T-helper 22 cell (primary cell): ENCODE measurements at places on chromosomes 1 and 21.

DNA sequence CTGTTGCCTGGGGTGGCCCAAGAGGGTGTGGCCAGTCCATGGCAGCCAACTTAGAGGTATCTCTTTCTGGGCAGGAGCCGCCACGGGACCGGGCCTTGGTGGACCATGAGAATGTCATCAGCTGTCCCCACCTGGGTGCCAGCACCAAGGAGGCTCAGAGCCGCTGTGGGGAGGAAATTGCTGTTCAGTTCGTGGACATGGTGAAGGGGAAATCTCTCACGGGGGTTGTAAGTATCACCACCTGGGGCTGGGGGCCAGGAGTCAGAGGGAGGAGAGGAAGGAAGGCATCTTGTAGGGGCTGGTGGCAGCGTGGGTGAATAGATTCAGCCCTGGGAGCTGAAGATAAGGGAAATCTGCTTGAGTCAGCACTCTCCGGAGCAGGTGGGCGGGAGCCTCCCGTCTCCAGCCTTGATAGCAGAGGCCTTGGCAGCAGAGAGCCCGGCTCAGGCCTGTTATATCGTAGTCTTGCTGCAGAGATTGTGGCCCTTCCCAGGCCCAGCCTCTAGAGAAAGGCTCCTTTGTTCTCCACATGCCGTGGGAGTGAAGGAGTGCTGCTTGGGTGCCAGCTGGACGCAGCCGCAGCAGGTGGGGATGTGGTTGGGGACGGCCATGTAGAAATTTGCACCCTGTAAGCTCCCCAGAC lies 25.4 kb downstream of the PHGDH start:
- no peak for DNase-seq

GRCh38 chr1:151828921-151829320 lies 2.7 kb downstream of the RORC start:
- no peak for DNase-seq

GRCh38 chr21:45882645-45883044 lies 98.9 kb upstream of the COL6A1 start:
- no peak for DNase-seq

DNA sequence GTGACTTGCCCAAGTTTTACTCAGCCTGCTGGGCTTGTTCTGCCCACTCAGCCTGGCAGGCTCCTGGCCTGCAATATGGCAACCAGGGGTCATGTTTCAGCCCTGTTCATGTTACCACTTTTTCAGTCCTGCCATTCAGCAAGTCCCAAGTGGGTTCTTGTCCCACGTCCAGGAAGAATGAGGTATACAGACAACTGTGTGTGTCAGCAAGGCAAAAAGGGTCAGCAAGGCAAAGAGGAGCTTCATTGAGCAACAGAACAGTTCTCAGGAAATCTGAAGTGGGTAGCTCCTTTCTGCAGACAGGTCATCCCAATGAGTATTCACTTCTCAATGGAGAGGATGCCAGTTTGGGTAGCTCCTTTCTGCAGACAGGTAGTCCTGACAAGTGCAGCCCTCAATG lies 1233.3 kb upstream of the B3GALT2 start:
- no peak for DNase-seq

- no peak for DNase-seq
Observed at GRCh38 chr1:4755864-4756504, 101.6 kb downstream of the AJAP1 start.

DNA sequence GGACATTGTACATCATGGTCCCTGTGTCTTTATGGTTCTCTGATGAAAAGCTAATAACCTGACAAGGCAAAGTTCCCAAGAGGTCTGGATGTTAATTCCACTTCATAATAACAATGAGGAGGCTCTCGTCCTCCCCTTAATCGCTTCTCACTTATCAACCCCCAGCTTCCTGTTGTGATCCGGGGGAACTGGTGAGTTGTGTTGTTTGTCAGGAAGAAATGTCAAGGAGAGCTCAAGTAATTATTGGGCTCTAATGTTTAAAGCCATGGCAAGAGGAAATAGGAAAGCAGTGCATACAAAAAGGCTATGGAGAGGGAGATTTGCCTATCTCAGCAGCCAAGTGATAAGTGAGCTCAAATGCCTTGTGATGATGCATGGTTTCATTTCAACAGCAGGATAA lies 42.8 kb upstream of the RASAL2 start:
- no peak for DNase-seq

DNA sequence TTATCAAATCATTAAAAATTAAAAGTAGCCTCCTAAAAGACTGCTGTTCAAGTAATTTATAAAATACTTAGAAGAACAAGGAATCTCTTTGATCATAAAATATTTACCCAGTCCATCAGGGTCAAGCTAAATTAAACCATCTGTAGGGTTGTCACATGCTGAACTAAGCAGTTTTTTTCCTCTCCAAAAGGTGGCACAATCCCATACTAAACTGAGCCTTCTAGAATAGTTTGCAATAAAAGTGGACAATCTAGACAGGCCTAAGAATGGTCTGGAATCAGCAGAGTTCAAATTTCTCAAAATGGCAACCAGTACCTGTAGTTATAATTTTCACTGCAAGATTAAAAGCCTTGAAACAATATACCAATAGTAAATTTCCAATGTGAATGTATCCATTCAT lies 194.8 kb downstream of the EIF4G3 start:
- no peak for DNase-seq

DNA sequence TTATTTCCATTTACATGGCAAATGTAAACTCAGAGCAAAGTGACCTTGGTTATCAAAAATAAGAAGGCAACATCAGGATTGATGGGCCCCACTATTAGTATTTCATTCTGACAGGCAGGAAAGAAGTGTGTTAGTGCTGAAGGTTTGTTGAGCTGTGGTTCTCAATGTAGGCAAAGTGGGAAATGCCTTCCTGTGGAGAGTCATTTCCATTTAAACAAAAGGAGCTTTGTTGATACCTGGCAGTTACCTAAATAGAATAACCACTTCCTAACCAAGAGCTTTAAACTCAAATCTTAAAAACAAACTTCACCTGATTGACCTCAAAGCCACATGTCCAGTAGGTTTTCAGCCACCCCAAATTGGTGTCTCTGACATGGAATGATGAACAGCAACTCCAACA lies 579.9 kb upstream of the BEND5 start:
- no peak for DNase-seq

DNA sequence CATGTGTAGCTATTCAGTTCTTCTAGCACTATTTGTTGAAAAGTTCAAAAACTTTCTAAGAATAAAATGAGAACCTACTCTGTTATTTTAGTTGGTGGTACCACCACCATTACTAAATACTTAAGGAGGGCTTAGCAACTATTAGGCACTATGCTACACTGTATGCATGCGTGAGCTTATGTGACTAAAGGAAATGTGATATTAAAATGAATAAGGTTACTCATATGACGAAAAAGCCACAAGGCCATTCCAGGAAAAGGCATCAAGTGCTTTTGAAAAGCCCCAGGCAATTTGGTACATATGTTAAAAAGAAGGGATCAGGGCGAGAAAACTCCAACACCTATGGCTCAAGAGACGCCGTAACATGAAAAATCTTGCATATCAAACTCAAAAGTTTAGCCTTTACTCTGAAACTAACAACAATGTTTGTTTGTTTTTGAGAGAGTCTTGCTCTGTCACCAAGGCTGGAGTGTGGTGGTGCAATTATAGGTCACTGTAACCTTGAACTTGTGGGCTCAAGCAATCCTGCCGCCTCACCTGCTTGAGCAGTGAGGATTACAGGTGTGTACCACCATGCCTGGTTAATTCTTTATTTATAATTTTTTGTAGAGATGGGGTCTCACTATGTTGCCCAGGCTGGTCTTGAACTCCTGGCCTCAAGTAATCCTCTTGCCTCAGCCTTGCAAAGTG lies 42.5 kb downstream of the EPRS1 start:
- no peak for DNase-seq

DNA sequence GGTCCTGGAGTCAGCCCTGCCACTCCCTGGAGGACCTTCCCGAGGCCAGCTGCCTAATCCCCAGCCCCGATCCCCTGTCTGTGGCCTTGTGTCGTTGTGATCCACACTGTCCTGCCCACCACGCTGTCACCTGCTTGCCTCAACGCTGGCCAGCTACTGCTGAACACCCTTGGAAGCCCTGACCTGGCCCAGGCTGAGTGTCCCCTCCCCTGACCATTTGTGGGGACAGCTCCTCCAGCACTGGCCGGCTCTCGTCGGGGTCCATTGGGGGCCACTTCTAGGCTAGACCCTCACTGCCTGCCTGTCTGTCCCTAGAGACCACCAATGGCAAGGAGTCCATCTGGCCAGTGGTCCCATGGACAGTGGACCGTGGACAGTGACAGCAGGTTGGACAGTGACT lies 12.0 kb upstream of the UMODL1 start:
- no peak for DNase-seq

GRCh38 chr1:77288275-77288674 lies 6.5 kb downstream of the AK5 start:
- DNase-seq, result no peak

GRCh38 chr1:246381452-246381851 lies 125.6 kb downstream of the SMYD3 start:
- DNase-seq, result no peak

GRCh38 chr1:212878418-212878817 lies 20.3 kb downstream of the FLVCR1 start:
- no peak for DNase-seq

DNA sequence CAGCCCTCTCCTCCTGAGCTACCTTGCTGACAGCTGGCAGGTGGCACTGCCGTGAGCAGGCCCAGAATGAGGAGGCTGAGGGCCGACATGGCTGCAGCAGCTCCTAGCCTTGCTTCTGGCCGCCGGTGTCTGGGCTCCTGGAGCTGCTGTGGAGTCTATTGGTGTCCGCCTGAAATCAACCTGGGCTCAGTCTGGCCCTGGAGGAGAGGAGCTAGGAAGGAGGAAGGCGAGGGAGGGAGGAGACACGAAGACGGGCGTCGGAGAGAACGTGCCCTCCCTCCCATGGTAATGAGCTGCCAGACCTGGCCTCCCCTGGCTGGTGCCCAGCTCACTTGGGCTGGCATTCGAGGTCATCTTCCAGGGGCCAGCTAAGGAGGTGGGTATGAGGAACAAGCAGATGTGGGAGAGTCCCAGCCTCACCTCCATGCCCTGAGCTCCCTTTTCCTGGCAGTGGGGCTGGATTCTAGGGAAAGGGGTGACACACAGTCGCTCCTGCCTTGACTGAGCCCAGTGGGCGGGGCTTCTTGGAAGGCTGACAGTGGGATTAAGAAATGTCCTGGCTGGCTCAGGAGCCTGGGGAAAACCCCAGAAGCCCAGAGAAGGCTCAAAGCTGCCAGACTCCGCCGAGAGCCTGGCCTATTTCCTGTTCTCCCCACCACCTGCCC lies at the start of gene PDZK1IP1:
Gene PDZK1IP1 (minus strand): TSS at position 193 of the 665 bp plus-strand sequence. CDS start 104 bp downstream, at position 89.
- DNase-seq, result no peak

GRCh38 chr1:100323419-100324106 lies 28.7 kb upstream of the CDC14A start:
- no peak for DNase-seq

DNA sequence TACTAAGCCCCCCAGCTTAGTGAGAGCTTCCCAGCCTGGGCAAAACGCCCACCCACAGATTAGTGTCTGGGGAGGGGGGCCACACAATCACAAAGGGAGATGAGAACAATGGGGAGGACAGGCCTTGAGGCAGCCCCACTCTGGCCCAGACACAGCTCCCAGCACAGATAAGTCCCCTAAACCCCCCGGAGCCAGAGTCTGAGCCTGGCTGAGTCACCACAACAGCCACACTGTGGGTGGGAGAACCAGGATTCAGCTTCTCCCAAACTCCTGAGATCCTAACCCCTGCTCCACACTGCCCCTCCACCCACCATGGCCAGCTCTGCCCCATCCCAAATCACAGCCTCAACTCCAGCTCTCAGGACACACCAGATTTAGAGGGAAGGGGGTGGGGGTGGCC lies 4.2 kb downstream of the NECTIN4 start:
- no peak for DNase-seq

- DNase-seq, result no peak
Observed at GRCh38 chr1:41887365-41887764, 31.4 kb downstream of the HIVEP3 start.

- no peak for DNase-seq
Observed at GRCh38 chr1:96095849-96096612, 625.6 kb upstream of the PTBP2 start.

DNA sequence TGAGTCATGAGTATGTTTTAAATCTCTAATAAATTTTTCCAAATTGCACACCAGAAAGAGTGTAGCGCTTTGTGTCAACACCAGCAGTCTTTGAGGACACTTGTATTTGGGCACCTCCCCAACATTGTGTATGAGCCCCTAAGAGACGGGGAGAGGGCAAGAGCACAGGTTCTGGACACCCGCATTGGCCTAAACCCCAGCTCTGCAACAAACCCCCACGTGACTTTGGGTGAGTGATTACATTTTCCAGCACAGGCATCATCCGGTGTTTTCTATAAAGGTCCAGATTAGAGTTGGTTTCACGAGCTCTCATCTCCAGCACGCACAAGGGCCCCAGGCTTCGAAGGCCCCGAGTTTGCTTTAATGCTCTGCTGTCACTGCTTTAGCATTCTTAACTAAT lies 66.3 kb upstream of the SLC45A1 start:
- DNase-seq, result no peak

DNA sequence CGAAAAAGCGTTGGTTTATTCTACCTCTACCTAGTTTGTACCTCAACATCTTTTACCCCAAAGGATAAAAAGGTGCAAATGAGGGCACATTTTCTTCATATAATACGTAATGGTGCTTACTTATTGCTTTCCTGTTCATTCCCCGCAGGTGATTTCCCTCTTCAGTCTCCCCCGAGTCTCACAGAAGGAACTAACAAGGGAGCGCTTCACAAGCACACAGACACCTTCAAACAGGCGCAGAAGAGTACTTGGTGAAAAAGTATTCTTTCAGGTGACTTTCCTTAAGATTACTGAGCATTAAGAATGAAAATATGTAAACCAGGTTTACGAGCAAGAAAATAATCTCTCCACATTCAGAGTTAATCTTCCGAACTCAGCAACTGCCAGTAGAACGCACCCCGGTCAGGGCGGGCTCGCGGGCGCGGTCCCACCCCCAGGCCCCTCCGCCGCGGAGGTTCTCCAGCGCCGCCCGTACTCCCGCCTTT lies 511 bp upstream of the RABGAP1L start:
- DNase-seq, result peak; percentile 36

DNA sequence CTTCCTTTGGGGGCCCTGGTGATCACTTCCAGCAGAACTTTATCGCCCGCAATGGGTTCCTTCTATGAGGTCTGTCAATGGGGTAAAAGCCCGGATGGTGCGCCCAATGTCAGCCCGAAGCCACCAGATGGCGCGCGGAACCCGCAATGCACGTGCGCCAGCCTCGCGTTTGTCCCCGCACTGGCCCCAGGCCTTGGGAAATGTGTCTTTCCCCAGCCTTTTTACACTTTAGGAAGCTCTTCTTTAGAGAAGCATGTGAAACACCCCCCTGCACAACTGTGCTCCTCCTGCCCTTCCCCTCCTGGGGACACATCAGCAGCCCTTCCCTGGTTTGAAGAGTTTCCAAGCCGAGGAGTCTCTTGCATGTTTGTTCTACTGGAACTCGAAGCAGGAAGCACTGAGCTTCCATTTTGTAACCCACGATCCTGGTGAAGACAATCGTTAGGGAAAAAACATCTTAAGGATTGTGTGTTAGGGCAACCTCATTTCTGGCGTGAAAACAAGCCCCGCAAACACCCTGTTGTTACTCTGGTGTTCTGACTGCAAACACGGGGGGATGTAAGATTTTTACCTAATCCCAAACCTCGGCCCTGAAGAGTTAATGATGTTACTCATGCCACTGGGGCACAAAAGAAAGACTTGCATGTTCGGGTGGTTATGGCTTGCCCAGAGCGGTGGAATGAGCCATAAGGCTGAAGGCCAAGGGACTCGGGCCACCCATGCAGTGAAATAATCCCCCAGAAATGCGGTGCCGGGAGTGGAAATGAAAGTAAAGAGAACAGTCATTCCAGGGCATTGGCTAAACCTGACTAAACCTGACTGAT lies 20.4 kb upstream of the TARBP1 start:
- DNase-seq, result peak; percentile 37
